ENCODE measurements at places on chromosomes 3 and 15. TPM values are rescaled to one million over a fixed set of nuclear protein-coding genes. Genes with fewer than 3 reads are reported as not detected.

DNA sequence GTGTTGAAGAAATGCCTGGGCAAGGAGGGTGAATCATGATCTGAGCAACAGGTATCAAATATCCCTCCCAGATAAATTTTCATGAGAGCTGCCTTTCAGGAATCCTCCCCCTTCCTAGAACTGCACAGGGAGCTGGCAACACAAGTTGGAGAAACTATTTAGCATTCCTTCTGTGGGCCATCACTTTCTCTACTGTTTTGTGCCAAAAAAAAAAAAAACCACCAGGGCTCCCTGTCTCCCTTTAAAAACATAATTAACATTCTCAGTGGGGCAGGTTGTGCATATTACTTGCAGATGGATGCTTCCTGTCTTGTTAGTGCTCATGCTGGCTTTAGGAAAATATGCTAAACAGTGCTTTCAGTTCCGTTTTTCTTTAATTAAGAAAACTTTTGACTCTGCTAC, 234.9 kb upstream of the LMCD1 start:
- no peak for DNase-seq

GRCh38 chr15:63833021-63833696, 589 bp downstream of the HERC1 start:
- no peak for DNase-seq

The IMPG2 gene
- total RNA-seq: 0.59 TPM

The CTXN2 gene
- total RNA-seq: not detected

The PTH1R gene
- 18.9 TPM for total RNA-seq

GRCh38 chr3:72123908-72124441, 339.0 kb upstream of the PROK2 start:
- peak; percentile 78 for DNase-seq

- DNase-seq: no peak
These were observed 19.3 kb upstream of the PYDC2 start for GRCh38 chr3:191441687-191442086.

DNA sequence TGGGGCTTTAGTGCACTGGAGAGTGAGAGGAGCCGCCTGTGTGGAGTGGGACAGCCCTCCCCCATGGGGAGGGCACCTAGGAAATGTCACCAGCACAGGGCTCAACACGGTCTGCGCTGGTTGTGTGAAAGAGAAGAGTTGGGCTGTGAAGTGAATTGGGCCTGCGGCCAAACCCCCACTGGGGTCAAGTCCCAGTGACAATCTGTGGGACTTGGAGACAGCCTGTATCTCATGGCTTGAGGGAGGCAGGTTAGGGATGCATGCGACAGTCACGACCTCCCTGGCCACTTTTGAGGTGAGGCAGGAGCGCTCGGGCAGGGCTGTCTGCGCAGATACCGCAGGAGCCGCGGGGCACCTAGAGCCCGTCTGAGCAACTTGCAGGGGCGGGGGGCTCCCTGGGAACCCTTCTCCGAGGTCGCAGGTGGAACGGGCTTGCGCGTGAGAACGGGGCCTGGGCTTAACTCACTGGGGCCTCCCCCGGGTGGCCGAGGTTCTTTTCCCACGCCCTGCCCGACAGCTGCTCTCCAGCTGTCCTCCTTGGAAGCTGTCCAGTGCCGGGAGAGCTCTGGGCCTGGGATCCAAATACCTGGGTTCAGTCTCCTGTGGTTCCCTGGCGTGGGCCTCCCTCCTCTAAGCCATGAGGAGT, 77.4 kb downstream of the SNRK start:
- peak; percentile 19 for DNase-seq

DNA sequence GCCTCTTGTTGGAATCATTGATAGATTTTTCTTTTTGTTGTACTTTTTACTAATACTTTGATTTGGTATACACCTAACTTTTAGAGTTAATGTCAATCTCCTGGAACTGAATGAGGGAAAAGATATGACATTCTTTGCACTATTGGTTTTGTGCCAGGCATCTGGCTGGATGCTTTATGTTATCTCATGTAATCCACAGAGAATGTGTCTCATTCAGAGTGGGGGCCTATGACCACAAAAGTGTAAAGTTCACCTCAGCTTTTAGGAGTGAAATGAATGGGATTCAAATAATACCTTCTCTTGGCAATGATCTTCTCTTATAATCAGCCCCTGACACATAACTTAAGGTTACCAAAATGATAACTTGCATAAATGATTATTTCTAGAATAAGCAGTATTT, 329.1 kb upstream of the ROPN1 start:
- DNase-seq: no peak

GRCh38 chr15:38398134-38398533, 55.8 kb upstream of the FAM98B start:
- DNase-seq: no peak

DNA sequence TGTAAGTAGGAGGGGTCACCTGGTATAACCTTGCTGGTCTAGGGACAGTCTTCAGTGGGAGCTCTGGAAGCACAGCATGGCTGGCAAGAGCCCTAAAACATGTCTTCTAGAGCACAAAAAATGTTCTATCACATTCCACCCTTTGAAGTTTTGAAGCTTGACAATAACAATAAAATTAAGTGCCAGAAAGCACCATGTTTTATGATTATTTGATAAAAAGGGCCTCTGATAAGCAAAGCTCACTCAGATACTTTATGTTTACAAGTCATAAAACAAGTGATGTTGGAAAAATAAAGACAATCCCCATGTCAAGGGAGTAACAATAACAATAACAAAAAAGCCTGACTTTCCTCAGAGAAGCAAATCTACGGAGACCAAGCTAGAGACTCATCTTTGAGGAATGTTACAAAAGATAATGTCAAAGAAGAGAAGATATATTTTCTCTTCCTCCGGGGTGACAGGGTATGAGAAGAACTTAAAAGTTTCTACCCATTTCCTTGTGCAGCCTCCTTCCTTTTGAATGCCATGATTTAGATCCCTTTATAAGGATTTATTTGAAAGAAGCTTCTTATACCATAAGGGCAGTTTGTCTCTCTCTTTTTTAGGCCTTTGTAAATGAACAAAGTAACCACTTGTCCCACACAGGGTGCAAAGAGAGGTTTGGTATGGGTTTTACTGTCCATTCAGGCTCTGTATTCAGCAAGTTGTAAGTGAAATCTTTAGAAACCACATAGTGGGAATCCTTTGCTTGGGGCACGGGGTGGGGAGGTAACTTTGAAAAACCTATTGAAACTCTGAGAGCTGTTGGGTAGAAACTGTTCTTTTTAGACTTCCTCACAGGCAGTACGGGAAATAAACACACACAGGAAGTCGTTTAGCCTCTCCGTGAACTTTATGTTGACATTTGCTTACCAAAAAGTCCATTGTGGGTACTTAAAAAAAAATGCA, 109.6 kb upstream of the RBMS3 start:
- no peak for DNase-seq

- no peak for DNase-seq
These were observed 34.3 kb upstream of the ANKDD1A start for GRCh38 chr15:64877435-64877834.

The AP3B2 gene
- total RNA-seq: 0.89 TPM

The GOLGA8J gene
- 0.30 TPM for total RNA-seq

The ARHGAP11A gene
- 13.2 TPM for total RNA-seq

DNA sequence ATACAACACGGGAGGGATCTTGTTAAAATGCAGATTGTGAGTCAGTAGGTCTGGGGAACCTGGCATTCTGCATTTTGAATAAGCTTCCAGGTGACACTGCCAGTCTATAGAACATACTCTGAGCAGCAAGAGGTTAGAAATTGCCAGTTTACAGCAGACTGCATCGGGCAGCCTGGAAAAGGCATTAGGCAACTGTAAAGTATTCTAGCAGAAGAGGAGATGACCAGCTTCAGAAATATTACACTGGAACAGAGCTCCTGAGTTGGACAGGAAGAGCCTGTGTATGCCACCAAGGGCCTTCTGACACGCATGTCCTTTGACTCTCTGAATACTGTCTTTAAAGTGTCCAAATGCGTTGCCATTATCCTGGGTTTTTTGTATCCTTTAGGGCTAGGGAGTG, 2.5 kb upstream of the ACAN start:
- DNase-seq: no peak

DNA sequence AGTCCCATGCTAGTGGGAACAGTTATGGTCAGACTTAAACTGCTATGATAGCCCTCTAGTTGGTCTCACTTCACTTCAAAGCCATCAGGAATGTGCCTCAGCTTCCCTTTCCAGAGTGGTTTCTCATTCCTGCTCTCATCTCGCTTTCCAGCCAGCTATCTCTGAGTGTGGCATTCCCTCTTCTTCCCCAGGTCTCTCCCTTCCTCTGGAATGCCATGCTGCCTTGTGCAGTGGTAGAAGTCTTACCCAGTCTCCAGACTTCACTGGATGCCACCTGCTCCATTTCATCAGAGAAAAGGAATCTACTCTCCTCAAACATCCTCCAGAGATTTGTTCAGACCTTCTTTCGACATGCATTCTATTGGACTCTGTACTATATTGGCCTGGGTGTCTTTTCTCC, 83.0 kb downstream of the AGBL1 start:
- DNase-seq: no peak

DNA sequence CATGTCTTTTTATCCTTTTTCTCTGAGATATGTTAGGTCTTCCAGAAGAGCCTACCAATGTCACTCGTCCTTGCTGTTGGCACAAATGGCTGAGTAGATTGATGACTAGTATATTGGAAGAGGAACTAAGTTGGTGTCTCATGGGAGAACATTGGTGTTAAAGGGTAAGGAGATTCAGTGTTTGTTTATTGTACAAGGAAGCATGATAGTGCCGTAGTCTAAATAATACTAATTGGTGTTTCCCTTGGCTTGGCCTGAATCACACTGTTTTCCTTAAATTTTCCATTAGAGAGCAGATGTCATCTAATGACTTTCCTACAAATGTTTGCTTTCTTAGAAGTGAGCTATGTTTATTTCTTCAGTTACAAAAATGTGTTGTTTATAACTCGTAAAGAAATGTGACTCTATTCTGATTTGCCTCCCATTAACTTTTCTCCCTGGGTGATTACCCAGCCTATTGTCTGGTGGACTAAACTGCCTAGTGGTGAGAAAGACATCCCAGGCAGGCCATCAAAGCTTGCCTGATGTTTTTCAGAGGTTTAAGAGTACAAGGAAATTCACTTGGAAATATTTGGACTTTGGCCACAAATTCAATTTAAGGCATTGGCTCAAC, 28.7 kb downstream of the ADAMTSL3 start:
- no peak for DNase-seq
